NCI-H526 (cell line): ENCODE measurements at places on chromosomes 3 and 15.

- no peak for DNase-seq
Measured at GRCh38 chr3:40278791-40279190, 30.7 kb upstream of the EIF1B start.

GRCh38 chr3:112411425-112411824, 78.5 kb downstream of the CD200 start:
- DNase-seq = no peak

- DNase-seq = peak; percentile 54
Measured at GRCh38 chr15:70248116-70249025, 150.7 kb upstream of the TLE3 start.

GRCh38 chr15:94205366-94205765, 26.0 kb upstream of the MCTP2 start:
- no peak for DNase-seq
